ENCODE measurements at places on chromosomes 2 and 18.

DNA sequence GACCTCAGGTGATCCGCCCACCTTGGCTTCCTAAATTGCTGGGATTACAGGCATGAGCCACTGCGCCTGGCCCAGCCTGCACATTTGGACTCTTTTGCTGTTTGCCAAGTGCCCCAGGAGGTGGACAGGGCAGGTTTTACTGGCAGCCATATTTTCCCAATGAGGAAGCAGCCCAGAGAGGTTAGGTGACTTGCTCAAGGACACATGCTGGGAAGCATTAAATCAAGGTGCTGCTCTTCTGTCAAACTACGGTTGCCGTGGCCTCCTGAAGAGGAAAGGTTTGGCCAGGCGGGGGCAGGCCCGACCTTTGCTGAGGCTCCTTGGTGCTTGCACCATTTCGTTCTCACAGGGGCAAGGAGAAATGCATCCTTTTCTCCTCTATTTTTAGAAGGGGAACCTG is 44.0 kb downstream of the DNMT3A start:
- peak; percentile 58 for DNase-seq

- DNase-seq = no peak
These were observed 48.0 kb upstream of the ITM2C start for GRCh38 chr2:230816735-230817134.

GRCh38 chr2:15816674-15817406 is 123.5 kb upstream of the MYCN start:
- DNase-seq = no peak

DNA sequence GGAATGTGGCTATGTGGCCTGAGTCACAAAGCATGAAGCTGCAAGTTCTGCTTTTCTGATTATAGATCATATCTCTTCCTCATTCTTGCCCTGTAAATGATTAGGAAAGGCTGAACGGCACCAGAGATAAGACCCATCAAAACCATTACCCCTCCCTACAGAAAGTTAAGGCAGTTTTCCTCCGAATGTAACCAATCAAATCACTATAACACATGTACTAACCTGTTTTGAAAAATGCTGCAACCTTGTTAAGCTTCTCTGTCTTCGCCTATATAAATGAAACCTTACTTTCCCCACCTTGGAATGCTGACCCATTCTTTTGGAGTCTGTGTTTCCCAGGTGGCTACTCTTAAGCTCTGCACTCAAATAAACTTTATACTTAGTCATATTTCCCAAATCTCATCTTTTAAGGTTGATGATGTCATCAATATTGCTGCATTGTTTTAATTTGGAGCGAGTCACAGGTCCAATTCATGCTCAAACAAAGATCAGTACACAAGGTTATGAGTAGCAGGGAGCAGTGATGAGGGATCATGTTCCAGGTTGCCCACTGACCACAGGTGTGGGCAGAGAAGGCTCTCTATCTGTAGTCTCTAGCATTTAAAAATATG is 662.3 kb downstream of the IRS1 start:
- DNase-seq = no peak

DNA sequence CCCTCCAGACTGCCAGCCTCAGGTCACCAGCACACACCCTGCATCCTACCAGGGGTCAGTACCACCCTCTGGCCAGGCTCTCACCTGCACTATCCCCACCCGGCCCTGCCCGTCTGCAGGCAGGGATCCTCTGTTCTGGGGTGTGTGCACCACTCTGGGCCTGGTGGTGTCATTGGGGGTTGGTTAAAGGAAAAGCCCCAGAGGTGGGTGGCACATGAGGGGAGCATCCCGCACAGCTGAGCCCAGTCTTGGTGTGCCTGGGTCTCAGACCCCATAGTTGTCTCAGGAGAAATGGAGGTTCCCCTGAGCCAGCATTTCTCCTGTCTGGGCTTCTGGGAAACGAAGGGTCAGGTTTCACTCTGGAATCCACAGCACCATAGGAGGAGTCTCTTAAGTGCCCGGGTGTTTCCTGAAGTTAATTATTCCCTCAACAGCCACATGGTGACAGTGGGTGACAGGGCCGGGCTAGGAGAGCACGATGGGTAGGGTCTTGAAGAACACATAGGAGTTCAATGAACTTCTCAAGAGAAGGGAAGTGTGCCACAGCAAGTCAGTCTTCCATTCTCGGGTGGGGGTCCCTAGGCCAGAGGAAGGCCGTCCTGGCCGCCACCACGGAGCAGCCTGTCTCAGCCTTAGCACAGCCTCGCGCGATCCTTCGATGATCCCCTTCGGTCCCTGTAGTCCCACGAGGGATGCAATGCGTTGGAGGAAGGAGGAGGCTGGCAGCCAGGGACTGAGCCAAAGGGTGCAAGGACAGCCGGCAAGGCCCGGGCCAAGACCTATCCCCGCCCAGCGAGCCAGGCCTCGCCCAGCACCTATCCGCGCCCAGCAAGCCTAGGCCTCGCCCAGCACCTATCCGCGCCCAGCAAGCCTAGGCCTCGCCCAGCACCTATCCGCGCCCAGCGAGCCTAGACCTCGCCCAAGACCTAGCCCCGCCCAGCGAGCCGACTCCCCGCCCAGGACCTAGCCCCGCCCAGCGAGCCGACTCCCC is 1.1 kb upstream of the FARP2 start:
- peak; percentile 74 for DNase-seq

GRCh38 chr2:82675186-82675585 is 1783.9 kb downstream of the SUCLG1 start:
- DNase-seq = no peak

DNA sequence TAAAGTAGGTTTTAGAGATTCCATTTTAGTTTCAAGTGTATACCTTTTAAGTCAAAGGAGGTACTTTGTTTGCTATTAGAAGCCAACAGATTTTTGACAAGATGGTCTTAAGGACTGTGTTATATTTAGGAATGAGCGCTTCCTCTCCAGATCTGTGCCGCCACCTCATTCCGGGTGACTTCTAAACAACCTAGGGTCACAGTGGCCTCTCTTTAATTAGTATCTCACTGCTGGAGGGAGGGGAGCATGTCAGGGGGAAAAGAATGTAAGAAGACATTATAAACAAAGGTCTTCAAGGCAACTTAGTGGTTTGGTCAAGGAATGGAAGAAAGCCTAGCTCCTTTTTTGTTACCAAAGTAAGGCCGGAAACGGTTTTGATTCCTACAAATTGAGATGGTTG is 67.0 kb downstream of the RBMS1 start:
- no peak for DNase-seq

- DNase-seq = no peak
These were observed 132.0 kb downstream of the SH3BP4 start for GRCh38 chr2:235083822-235084221.

All from iPS-NIHi11 (cell line).